ENCODE measurements at places on chromosomes 13 and 19.

DNA sequence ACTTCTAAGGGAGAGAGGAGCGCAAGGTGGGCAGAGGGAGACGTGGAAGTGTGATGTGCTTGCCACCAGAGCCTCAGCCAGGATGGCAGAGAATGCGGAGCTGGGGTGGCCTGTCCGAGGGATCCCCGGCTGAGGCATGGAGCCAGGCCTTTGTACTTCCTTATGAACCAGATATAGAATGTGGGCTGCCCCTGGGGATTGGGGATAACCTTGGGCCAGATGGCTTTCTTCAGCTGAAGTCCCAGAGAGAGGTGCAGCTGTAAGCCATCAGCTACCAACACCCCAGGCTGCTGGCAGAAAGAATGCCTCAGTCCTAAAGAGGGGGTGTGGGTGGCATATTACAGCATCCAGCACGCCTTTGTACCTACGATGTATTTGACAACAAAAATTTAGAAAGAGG is 25.5 kb upstream of the FBXO17 start:
- no peak for DNase-seq

DNA sequence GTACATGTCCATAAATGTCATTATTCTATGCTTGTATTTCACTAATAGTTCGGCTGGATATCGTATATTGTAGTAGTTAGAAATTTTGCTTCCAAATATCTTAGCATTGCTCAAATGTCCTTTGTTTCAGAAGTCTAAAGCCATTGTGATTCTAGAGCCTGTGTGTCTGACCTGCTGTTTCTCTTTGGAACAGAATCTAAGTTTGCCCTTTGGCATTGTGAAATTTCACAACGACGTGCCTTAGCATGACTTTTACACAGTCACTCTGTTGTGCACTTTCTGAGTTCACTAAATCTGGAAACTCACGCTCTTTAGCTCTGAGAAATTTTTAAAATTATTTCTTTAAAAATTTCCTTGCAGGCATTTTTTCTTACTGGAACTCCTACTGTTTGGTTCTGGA is 152.2 kb downstream of the TBC1D4 start:
- no peak for DNase-seq

DNA sequence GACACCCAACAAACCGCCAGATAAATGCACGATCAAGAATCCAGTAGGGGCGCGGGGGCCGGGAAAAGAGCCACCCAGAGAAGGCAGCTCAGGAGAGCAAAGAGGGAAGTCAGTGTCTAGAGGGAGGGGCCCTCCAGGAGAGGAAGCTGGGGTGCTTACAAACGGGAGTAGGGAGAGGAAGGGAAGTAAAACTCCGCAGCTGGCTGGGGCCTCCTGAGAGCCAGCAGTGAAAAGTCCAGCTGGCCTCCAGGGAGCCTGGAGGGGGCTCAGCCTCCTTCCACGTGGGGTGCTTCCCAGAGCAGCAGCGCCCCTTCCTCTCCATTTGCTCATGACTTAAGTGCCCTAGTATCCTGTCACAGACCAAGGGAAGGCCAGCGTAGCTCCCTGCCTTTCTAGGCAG is 51.8 kb downstream of the TMED1 start:
- no peak for DNase-seq

GRCh38 chr13:40665126-40666044 is 1.1 kb downstream of the FOXO1 start:
- DNase-seq, result no peak

DNA sequence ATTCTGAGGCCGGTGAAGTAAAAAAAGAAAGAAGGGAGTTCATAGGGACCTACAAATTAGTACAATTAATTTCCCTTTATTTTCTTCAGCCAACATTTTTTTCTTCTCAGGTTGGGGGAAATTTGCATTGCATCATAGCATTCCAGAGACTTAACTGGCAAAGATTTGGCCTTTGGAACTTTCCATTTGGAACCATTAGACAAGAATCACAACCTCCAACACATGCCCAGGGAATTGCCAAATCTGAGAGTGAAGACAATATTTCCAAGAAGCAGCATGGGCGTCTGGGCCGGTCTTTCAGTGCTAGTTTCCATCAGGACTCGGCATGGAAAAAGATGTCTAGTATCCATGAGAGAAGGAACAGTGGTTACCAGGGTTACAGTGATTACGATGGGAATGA is 6.4 kb upstream of the ERCC5 start:
- no peak for DNase-seq

GRCh38 chr13:110902370-110902769 is 12.5 kb downstream of the ANKRD10 start:
- DNase-seq, result no peak

DNA sequence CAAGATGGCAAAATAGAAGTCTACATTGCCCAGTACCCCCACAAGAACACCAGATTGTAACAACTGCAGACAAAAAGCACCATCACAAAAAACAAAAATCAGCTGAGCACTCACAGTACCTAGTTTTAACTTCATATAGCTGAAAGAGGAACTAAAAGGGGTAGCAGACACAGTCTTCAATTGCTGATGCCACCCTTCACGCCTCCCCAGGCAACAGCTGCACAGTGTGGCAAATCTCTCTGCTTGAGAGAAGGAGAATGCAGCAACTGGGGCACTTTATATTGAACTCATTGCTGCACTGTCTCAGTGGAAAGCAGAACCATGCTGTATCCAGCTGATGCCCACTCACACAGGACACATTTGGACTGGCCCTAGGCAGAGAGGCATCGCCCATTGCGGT is 2714.5 kb upstream of the PCDH20 start:
- DNase-seq, result no peak

GRCh38 chr13:73832128-73832588 is 302.0 kb downstream of the KLF12 start:
- DNase-seq, result no peak

GRCh38 chr13:111856571-111856970 is 210.4 kb upstream of the SOX1 start:
- DNase-seq, result no peak

DNA sequence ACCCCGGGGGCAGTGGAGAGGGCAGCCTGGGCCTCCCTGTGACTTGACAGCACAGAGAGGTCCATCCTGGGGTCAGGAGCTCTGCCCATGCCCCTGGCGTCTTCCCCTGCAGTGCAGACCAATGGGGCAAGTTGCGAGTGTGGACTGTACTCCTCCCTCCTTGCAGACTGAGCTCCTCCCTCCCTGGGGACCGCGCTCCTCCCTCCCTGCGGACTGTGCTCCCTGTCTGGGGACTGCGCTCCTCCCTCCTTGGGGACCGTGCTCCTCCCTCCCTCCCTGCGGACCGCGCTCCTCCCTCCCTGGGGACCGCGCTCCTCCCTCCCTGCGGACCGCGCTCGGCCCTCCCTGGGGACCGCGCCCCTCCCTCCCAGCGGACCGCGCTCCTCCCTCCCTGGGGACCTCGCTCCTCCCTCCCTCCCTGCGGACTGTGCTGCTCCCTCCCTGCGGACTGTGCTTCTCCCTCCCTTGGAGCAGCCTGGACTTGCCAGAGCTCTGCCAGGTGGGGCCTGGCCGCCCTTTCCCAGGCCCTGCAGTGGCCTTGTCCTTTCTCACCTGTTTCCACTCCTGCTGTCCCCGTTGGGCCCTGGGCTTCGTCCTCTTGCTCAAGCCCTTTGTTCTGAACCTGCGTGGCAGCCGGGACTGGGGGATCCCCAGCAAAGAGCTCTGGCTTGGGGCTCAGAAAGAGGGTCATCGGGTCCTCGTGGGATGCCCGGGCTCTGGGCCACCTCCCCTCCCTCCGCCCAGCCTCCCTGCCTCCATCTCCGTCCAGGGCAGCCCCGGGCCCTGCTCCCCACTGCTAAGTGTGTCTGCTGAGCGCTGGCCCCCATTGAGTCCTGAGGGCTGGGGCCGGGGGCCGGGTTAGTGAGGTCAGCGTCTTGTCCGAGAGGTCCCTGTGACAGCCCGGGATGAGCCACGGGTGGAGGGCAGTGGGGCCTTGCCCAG is 6.8 kb downstream of the GAMT start:
- DNase-seq, result no peak

- no peak for DNase-seq
Observed at GRCh38 chr19:35563207-35563829, at the start of gene ATP4A. TSS of gene ATP4A (minus strand) at chr19:35563658. CDS start at chr19:35563629, 29 bp downstream.

DNA sequence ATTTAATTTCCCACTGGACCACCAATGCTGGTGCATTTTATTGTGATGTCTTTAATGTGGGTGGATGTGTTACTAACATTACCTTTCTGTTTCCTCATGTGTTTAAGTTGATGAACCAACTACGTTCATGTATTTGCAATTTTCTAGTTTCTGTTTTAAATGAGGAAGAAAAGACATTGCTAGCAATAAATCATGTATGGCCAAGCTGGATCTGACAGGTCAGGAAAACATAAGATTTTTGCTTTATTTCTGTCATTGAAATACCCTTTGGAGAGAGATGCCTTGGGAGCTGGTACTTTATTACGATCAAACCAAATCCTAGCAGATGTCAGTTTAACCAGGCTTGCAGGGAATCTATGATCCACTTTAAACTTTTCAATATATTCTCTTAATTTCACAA is 553.2 kb downstream of the RFC3 start:
- no peak for DNase-seq

GRCh38 chr13:33196767-33197166 is 88.8 kb downstream of the STARD13 start:
- DNase-seq, result no peak

GRCh38 chr19:34282611-34283519 is 28.5 kb downstream of the GARRE1 start:
- no peak for DNase-seq

DNA sequence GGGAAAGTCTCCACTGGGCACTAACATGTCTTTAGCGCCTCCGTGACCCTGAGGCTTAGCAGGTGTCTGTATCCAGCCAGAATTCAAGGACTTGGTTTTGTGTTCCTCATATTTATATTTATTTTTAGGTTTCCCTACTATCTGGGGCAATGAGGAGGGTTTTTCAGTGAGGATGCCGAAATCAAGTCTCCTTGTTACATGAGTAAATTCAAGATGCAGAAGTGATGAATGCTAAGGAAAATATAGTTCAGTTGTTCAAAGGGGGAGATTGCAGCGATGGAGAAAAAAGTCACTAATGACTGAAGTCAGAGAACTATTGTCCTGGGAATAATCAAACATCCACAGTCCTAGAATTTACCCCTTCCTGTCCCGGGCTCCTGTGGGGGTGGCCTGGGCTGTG is 791 bp upstream of the ADGRE2 start:
- no peak for DNase-seq

GRCh38 chr13:76300688-76301087 is 585.5 kb downstream of the KCTD12 start:
- no peak for DNase-seq

DNA sequence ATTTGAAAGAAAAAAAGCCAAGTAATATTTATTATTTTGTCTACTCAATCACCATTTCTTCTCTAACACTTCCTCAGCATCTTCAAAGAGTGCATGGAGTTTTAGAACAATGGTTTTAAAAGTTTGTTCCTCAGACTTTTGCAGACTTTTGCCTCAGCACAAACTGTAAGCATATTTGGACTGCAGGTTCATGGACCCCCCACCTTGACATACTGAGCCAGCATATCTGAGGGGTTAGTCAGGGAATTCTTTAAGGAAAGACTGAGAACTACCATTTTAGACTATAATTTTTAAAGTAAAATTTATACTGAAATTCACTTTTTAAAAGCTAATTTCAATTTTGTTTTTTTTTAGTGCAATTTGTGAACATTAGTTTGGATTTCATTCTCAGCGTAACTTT is 1676.8 kb upstream of the PCDH20 start:
- DNase-seq, result no peak

DNA sequence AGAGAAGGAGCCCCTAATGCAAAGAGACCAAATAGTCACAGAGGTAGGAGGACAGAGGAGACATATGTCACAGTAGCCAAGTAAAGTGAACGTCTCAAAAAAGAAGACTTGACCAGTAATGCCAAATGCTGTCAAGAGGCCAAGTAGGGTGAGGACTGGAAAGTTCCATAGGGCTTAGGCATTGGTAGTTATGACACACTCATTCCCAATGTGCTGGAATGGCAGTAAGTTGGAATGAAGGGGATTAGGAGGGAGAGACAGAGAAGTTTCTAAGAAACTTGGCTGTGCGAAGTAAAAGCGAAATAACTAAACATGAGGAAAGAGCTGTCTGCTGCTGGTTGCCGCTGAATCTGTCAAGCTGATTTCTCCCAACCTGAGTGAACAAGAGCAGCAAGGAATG is 14.9 kb upstream of the FRY start:
- no peak for DNase-seq

DNA sequence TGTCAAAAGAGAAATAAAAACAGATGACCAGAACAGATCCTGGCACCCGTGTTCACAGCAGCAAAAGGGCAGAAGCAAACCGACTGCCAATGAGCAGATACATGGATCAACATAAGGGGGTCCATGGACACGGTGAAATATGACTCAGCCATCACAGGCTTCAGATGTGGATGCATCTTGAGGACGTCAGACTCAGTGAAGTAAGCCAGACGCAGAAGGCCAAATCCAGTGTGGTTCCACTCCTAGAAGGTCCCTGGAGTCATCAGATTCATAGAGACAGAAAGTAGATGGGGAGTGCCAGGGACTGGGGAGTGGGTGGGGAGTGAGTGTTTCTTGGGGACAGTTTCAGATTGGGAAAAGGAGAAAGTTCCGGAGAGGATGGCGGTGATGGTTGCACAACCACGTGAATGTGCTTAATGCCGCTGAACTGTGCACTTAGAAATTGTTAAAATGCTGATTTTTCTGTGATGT is 28.8 kb upstream of the SEMA6B start:
- no peak for DNase-seq

DNA sequence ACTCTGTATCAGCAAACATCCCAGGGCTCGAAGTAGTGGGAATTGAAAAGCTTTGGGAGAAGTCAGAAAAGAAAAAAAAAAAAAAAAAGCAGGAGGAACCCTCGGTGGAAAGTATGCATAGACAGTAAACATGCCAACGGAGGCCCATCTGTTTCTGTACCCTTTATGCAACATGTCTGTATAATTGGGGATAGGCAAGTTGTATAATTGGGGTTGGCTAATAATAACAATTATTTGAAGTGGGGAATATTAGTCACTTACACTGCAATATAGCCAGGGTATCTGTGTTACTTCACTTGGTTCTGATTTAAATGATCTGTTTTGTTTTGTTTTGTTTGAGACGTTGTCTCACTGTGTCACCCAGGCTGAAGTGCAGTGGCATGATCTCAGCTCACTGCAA is 12.1 kb upstream of the IGFL4 start:
- DNase-seq, result no peak

DNA sequence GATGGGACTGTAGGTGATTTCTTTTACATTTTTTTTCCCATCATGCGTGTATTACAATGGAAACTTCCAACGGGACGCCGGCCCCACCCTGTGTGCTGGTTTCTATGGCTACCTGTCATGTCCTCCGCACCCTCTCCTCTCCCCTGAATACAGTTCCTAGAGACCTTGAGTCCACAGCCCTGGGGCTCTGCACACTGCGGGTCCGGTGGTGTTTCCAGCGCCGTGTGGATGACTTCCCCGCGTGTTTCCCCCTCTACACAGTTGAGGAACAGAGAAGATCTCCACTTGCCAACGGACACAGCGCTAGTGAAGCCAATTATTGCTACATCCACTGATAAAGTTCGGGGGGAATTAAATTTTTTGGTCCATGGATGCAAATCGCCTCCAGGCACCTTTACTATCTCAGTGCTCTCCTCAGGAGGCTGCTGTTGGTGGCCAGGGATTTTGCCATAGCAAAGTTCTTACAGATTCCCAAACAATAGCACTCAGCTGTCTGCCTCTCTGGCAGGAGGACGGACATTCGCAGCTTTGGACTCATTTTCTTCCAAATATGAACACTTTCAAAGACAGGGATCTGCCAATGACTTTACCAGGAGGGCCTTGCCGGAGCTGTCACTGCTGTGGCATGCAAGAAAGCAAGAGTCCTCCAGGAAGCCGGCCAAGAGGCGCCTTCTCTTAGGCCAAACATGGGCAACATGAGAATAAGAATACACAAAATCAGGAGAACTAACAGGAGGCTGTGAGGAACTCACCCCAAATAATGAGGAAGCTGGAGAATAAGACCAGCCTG is 39.3 kb upstream of the GAS6 start:
- no peak for DNase-seq

- no peak for DNase-seq
Observed at GRCh38 chr19:33424181-33424580, 50.7 kb downstream of the CEBPG start.
